Stimulated activated naive CD4-positive, alpha-beta T cell (primary cell): ENCODE measurements at places on chromosomes 3 and 15.

GRCh38 chr3:136676009-136676408 lies 76.2 kb downstream of the STAG1 start:
- DNase-seq, result no peak

DNA sequence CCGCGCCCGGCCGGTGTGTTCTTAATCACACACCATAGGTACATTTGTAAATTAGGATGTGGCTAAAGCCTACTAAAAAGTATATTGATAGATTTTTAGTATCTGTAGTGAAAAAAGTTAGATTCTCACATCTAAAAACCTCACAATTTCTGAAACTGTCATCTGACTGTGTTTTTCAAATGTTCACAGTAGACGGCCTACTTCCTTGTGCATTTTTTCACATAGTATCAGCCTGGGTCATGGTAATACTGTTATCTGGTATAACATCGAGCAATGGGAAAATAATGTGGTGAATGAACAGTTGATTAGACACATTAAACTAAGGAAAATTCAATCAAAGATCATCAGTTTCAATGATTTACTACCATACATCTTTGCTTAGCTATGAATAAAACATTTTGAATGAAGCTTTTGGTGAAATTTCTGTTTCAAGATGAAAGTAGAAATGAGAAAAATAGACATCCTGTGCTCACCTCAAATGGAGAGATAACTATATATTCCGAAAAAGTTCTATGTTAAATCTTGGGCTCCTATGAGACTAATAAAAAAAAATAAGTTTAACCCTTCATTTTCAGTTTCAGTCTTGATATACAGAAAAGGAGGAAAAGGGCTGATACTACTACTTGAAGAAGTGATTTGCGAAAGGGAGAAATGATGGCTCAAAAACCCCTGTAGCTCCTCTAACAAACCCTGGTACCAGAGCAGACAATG lies 262.7 kb downstream of the ZBTB20 start:
- DNase-seq, result no peak

GRCh38 chr15:99486371-99487336 lies 79.1 kb upstream of the MEF2A start:
- DNase-seq, result peak; percentile 41

DNA sequence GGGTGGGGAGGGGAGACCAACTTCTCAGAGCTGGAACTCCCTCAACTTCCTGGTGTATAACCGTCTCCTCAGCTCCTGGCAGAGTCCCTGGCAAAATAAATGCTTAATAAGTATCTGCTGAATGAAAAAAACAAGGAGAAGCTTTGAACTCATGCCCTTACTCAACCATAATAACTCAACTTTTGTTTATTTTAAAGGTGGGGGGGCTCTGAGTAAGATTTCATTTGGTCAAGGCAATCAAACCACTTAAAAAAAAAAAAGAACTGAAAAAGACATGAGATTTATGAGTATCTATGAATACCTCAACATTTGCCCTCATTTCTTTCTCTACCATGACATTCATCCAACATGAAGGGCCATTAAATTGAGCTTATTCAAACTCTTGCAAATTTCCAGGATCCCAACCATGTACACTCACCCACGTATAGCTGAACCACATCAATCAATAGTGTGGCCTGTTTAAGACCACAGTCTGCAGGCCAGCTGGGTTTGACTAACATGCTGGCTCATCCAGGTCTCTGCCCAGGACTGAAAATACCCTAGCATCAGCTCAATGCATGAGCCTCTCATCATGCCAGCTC lies 157.9 kb downstream of the FOXP1 start:
- no peak for DNase-seq

DNA sequence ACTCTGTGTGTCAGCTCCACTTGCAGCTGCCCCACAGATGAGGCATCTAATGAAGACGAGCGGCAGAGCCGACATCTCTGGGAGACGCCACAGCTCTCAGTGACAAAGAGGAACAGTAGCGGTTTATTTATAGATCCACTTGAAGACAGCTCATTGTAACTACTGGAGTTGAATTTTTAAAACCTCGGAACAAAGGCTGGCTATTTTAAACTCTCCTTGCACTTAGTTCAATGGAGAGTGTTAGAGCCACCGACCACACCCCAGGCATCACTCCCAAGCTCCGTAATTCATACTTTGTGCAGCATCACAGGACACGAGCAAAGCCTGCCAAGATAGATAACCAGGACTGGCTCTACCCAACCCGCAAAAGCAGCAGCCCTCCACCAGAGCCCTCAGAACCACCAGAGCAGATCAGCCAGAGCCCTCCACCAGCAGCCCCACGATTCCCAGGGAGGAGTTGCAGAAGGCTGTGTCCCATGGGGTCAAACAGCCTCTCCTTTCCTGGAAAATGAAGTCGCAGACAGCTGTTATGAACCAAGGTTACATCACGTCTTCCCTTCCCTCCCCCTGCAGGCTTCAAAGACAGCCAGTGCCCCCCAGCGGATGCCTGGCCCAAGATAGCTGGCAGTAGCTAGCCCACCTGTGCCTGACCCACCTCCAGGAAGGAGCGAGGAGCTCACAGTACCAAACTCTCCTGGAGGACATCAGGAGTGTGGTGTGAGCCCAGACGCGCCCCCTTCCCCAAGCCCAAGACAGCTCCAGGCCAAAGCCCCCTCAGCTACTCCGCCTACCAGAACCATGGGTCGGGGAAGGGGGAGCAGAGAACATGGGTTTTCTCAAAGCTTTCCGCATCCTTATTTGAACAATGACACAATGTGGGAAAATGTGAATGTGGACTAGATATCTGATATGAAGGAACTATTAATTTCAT lies 45.7 kb downstream of the POC1A start:
- no peak for DNase-seq

DNA sequence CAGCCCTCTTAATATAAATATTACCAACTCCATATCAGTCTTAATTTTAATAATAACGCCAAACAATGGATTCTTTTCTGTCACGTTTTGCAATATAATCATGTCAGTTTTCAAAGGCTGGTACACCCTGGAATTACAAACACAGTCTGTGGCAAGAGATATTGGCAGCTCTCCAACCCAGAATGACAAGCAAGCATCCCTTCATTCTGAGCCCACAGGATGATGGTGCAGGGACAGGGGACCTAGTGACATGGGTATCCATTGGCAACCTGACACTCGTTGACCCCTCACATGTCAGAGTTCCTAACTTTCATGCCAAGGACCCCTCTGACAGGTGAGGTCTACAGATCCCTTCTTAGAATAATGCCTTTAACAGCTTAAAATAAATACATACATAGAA lies 154.5 kb upstream of the TSC22D2 start:
- no peak for DNase-seq

GRCh38 chr3:4551794-4552442 lies 58.8 kb downstream of the ITPR1 start:
- no peak for DNase-seq

DNA sequence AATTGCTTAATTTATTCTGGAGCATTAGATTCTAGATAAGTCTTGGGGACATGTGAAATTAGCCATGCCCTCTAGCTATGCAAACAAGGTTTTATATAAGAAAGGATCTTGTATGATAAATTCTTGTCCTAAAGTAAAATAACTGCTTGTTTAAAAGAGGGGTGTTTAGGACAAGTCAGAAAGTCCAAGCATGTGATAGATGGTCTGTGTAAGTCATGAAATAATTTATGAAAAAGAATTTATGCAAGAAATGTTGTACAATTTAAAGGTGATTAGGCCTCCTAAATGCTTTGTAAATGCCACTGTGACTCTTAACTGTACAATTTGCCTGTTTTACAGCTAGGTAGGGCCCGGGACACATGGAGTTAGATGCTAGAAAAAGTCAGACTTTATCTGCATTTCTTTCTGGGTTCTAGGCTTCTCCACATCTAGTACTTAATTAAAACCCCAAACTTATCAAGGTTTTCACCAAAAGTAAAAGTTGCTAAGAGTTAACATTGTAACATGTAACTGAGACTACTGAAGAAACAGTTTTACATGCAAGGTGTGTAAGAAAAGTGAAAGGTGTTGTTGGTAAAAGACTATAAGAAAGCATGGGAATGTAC lies 13.2 kb downstream of the LINS1 start:
- no peak for DNase-seq

- DNase-seq, result no peak
Observed at GRCh38 chr15:39396979-39397615, 183.8 kb upstream of the THBS1 start.

GRCh38 chr3:60080648-60081047 lies 1030.8 kb upstream of the CFAP20DC start:
- no peak for DNase-seq

DNA sequence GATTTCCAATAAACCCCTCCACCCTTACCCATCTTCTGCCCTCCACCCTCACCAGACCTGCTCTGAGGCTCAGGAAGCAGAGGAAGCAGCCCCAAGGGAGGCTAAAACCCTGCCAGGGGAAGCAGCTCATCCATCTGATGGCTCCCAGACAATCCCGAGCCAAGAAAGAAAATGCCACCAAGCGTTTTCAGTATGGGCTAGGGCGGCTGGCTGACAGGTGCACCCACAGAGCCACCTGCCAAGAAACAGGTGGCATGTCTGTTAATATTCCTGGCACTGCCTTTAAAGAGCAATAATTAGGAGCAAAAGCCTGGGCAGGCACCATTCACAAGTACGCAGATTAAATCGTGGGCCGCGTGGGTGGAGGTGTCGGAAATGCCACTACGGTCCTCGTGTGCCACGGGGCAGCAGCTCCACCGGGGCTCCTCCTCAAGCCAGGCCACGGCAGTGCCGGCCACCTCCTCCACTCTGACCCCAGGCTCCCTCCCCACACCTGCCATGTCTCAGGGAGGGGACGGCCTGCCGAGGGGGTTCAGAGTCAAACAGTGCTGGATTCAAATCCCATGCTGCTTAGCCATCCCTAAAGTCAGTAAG lies 23.9 kb upstream of the GRIP2 start:
- DNase-seq, result no peak

DNA sequence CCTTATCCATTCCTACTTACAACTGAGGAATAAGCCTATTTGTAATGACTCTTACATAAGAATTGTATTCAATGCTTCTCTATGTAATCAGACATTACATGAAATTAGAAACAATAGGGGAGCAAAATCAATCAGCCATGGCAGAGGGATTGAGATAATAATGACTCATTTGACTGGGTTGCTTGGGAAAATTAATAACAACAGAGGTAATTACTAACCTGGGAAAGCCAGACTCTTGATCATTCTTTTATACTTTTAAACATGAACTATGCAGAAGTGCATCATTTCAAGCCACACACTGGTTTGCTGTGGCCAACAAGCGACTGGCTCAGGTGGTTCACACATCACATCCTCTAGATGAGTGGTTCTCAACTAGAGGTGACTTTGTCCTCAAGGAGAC lies 126.3 kb upstream of the CRBN start:
- no peak for DNase-seq

DNA sequence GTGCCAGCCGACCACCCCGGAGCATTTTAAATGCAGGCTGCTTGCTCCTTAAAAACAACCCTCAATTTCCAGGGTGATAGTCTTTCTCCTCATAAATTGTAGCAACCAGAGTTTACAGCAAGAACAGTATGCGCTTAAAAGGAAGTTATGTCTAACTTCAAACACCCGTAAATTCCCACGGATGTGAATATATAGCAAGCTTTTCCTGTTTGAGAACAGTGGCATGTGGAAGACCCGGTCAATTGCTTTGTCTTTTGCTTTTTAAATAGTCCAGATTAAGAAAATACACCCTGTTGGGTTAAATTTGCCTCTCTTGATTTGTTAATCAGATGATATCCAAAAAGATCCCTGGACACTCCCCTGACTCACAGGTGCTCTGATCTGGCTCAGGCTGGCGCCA lies 20.8 kb downstream of the MRPS25 start:
- no peak for DNase-seq

DNA sequence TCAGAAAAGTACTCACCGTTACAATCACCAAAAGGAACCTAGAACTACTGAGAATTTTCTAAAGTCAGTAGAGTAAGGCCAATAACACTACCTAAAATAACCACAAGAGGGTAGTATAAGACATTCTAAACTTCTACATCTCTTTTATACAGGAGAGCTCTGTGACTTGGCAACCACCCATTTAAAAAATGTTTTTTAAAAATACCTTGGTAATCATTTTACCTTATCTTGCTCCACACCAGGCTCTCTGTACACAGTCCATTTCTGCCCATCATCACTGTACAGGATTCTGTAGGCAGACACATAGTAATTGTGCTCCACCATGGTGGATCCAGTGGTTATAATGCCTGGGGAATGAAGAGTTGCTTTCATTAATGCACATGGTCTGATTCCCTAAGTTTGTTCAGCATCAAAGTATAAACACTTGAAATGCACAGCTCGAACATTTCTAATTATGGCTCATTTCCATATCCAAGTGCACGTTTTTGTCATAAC lies 54.5 kb downstream of the ST3GAL6 start:
- DNase-seq, result peak; percentile 45

- DNase-seq, result no peak
Observed at GRCh38 chr3:181210275-181210674, 220.7 kb upstream of the DNAJC19 start.

DNA sequence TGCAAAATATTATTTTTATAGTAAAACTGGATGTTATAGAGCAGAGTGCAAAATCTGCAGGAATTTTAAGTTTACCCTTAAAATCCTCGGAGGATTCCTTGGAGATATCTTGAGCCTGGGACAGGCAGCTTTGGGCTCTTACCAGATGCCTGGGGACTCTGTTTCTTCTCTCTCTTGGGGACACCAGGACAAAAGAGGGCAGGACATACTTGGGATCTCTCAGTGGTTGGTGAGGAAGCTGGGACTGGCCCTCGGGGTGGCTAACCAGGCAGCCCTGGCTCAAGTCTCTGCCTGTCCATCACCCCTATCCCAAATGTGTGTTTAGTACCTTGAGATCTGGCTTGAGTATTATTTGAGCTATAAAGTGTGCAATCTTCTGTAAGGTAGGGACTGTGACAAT lies 38.6 kb downstream of the TKT start:
- no peak for DNase-seq

DNA sequence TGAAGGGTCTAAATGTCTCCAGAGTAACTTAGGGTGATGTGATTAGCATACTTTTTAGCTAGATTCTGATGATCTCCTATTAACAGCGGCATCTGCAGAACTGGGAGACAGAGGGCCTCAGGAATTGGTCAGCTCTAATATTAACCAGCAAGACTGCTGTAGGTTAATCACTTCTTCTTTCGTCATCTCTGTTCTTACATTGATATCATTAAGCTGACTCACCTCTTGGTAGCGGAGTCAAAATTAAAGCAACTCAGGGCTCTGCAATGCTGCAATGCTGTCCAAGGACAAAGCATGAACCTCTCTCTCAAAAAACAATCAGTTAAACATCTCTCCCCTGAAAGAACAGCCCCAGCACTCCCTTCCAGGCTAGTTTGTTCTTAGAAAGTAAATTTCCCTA lies 57.5 kb upstream of the TRA2B start:
- DNase-seq, result no peak

DNA sequence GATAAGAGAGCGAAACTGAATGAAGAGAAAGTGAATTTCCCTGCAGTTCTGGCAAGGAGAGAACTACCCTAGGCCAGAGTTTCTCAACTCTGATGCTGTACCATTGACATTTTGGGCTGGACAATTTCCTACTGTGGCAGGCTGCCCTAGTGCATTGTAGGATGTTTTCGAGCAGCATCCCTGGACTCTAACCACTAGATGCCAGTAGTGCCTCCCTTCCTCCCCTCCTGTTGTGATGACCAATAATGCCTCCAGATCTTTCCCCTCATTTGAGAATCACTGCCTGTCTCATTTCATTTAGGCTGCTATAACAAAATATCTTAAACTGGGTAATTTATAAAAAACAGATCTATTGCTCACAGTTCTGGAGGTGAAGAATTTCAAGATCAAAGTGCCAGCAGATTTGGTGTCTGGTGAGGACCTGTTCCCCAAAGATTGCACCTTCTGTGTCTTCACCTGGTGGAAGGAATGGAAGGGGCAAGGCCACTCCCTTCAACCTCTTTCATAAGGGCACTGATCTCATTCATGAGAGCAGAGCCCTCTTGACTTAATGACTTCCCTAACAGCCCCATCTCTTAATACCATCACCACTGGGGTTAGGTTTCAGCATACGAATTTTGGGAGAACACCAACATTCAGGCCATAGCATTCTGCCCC lies 188.9 kb upstream of the MEIS2 start:
- no peak for DNase-seq
